Caudate nucleus (tissue), 63 donors: ENCODE measurements at places on chromosomes 6 and 20.

DNA sequence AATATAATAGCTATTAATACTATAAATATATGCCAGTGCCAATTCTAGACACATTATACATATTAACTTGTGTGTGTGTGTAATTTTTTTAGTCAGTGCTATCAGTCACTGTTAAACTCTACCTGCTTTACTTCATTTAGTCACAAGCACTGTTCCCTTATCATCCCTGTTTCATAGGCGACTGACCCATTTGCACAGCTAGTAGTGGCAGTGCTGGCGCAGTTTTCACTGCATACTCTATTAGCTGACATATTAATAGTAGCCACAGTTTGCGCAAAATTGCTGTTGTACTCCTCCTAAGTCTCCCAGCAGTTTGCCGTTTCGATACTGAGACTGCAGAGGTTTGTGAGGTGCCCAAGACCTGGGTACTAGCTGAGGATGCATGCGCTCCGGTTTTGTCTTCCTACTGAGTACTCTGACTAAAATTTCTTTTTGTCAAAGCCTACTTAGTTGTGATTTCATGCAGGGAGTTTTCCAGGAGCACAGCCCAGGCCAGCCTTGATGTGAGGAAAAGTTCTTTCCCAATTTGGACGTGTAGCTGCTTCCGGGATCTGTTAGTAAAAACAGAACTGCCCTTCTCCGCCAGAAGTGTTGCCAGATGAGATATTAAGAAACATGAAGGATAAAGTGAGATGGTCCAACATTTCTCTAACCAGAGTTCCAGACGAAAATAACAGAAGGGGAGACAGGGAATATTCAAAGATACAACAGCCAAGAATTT lies 5.6 kb downstream of the BAG2 start:
- DNase-seq = no peak

DNA sequence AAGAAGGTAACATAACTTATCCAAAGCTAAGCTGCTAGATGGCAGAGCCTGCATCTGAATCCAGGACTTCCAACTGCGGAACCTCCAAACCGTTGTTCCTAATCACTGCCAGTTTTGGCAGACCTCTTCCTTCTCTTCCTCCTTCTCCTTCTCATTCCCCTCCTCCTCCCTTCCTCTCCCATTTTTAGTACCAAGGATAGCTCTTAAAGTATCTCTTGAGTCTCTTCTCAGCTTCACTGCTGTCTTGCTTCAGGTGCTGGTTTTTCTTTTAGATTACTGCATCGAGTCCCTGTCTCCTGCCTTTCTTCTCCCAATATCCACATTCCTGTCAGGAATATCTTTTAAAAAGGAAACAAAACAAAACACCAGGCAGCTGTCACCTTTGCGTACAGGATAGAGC lies 77.1 kb downstream of the CDYL start:
- DNase-seq = no peak

DNA sequence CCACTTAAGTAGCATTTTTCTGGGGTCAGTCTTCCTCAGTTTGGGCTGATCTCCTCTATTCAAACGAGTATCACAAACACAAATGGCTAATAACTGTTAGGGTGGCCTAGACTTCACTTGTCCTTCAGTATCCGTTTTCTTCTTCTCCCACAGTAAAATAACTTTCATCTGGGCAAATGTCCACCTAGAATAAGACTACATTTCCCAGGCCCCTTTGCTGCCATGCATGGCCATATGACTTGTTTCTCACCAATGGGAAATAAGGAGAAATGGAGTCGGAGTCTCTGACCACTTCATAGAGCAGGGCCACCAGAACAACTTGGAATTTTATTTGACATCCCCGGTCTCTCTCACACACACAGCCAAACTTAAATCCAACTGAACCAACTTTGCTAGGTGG lies 51.4 kb downstream of the SULF2 start:
- DNase-seq = no peak

GRCh38 chr6:26430787-26431186 lies 9.5 kb upstream of the BTN3A3 start:
- no peak for DNase-seq

DNA sequence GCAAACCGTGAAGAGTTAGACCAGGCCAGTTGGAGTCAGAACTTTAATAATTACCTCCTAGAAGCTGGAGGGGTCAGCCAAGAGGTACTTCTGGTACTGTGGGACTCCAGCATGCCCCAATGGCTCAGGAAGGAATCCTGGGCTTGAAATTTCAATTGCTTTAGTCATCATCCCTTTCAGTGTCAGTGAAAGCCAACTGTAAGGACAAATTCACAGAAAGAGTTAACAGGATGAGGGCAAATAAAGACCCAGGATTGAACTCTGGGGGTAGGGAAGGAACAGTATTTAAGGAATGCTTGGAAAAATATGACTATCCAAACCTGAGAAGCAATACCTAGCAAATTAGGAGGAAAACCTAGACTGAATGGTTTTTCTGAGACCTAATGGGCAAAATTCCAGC lies 735.1 kb upstream of the MARCKS start:
- DNase-seq = no peak

DNA sequence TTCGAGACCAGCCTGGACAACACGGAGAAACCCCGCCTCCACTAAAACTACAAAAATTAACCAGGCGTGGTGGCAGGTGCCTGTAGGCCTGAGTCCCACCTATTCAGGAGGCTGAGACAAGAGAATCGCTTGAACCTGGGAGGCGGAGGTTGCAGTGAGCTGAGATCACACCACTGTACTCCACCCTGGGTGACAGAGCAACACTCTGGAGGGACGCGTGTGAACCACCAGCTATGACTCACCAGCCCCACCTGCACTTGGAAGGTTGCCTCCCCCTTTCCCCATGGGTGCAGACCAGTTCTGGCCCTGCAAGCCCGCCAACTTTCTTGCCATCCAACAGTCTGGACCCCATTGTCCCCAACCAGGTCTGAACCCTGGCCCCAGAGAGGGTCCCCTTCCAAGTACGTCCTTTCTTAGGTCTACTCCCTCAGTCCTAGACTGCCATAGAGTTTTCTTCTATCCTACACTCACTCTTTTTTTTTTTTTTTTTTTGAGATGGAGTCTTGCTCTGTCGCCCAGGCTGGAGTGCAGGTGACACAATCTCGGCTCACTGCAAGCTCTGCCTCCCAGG lies 29.2 kb downstream of the ATP9A start:
- no peak for DNase-seq

DNA sequence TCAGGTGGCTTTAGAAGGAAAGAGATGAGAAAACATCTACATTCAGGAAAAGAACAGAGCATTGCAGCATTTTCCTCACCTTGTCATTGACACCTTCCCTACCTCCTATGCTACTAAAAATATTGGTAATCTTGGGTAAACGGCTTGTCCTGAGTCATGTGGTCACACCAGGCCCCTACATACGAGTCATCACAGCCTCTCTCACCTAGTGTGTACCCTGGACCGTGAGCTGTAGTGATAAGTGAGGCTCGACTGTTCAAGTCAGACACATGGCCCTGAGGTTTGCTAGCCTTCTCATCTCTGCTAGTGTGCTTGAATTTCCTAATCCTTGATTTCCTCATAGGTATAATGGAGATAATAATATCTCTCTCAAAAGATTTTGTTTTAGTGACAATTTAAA lies 29.6 kb upstream of the TMEM244 start:
- DNase-seq = no peak

DNA sequence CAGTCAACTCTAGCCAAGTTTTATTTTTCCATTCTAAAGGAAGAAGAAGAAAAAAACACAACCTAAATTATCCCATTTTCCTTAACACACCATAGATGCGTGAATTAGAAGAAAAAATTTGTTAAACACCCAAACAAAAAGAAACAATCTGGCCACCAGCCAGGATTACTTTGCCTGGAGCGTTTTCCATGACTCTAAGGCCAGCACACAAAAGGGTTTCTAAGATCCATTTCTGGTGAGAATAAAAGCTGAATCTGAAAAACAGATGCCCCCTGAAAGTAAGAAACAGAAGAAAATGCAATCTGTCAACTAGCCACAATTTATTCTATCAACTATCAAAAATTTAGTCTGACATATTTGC lies 267.2 kb upstream of the SULF2 start:
- no peak for DNase-seq

DNA sequence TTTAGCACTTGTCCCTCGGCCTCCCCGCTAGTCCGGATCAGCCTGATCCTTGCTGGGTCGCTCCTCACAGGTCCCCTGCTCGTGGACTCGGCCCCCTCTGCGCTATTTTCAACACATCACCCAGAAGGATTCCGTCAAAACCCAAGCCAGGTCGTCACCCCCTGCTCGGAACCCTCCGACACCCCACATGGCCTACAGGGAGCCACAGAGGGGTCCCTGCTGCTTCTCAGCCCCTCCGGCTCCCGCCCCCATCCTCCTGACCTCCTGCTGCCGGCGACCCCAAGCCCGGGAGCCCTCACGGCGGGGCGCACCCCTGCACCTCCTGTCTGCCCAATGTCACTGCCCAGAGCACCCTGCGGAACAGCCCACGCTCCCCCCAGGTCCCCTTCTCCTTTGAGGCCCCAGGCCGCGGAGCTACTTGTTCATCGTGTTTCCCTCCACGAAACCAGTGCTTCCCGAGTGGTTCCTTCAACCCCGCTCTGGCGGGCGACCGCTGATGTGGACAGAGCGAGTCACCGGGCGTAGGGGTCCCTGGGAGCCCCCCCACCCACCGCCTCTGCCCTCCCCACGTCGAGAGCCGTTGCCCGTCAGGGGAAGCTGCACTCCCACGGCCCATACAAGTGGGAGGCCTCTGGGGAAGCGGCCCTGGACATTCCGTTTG lies 638 bp upstream of the MYL9 start:
- DNase-seq = no peak
